ENCODE measurements at places on chromosomes 6 and 20.

GRCh38 chr20:3350422-3350821, 57.0 kb downstream of the DNAAF9 start:
- no peak for DNase-seq

- no peak for DNase-seq
Observed at GRCh38 chr6:64113704-64114103, 478.1 kb downstream of the PHF3 start.

- peak; percentile 80 for DNase-seq
Observed at GRCh38 chr6:106339334-106340029, 13.9 kb upstream of the ATG5 start.

DNA sequence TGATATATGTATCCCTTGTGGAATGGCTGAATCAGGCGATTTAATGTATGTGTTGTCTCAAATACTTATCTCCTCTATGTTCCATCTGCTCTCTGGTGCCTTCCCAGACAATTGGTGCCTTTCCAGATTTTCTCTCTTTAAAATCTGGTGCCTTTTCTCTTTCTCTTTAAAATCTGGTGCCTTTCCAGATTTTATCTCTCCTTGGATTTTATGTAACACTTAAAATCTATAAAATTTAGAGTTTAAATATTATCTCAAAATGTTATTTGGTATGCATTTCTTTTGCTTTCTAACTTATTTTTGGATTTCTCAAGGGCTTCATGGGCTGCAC, 116.3 kb downstream of the KIF13A start:
- no peak for DNase-seq

- DNase-seq, result no peak
Observed at GRCh38 chr6:13474360-13474759, 13.0 kb downstream of the GFOD1 start.

GRCh38 chr6:18383441-18383840, 3.7 kb upstream of the RNF144B start:
- no peak for DNase-seq

- no peak for DNase-seq
Observed at GRCh38 chr20:41225091-41225490, 87.7 kb downstream of the PLCG1 start.

DNA sequence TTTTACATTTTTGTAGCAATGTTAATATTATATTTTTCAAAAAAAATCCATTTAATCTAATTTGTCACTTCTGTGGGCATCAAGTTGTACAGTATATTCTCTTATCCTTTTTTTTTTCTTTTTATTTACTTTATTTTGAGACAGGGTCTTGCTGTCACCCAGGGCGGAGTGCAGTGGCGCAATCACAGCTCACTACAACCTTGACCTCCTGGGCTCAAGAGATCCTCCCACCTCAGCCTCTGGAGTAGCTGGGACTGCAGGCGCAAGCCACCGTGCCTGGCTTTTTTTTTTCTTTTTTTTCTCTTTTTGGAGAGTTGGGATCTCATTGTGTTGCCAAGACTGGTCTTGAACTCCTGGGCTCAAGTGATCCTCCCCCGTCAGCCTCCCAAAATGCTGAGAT, 14.4 kb upstream of the BEND6 start:
- DNase-seq, result no peak

DNA sequence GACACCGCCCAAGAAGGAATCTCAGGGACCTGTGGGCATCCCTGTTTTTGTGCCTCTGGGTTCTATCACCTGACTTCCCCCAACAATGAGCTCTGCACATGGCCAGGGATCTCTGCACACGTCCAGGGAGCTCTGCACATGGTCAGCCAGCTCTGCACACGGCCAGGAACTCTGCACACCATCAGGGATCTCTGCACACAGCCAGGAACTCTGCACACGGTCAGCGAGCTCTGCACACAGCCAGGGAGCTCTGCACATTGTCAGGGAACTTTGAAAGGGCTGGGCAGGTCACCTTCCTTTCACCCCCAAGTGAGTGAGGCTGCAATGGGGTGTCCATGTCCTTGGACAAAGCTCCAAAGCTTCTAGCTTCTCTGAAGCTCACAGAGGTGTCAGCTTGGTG, 5.2 kb upstream of the SLCO4A1 start:
- no peak for DNase-seq

GRCh38 chr20:15005300-15005986, 668.0 kb upstream of the FLRT3 start:
- no peak for DNase-seq

DNA sequence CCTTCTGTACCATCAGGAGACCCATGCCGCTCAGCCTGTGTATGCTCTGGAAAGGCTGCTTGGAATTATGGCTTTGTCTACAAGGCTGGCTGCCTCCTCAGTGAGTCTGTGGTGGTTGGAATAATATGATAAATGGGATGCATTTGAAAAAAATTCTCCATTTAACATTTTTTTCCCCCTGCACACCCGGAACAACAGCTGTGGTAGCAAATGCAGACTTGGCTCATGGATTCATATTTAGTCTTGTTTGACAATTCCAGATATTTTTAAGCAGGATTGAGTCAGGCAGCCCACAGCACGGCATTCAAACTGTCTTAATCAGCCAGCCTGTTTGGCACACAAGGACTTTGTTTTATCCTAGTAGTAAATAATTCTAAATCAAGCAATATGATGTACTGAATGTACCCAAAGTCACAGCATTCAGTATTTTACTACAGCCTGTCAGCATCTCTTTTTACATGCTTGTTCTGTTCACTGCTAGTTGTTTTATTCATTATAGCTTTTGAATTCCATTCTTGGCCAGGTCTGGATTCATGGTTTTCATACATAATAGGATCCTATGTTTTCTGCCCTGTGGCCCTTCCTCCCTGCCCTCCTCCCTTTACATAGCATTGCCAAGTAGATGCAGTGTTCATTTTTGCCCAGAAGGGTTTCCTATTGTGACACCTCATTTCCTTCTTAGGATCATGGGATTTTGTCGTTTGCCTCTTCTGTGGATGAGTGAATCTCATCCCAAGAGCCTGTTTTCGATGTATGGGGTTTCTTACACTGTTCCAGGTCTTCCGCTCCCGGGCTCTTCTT, 68.1 kb downstream of the LRRC1 start:
- DNase-seq, result peak; percentile 23

DNA sequence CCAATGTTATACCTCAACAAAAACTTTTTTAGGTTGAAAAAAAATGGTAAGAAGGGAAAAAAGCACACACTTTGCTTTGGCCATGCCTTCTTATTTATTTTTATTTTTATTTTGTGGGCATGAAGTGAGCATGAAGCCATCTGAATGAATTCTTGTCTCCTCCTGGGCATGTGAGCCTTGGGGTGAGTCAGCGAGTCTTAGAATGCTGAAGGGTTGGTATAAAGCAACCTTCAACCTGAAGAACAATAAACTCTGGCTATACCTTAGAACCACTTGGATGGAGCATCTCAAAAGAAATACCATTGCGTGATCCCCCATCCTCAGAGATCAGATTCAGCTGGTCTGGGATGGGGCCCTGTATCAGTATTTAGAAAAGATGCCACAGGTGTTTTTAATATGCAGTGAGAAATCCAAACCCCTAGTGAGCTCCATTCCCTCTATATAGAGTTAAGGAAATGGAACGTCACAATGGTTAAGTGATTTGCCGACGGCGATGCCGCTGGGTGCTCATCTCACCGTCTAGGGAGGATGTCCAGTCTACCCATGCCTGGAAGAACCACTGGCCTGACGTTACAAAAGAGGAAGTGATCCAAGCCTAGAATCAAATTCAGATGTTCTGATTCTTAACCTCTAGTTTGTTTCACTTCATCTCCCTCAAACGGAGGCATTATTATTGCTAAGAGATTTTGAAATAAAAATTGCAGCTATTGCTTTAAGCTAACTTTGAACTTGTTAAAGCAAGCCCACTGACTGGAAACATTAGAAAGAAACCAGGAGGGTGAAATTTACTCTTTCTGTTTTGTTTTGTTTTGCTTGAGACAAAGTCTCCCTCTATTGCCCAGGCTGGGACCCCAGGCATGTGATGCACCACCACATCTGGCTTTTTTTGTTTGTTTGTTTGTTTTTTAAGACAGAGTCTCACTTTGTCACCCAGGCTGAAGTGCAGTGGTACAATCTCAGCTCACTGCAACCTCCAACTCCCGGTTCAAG, 67.1 kb downstream of the EDN1 start:
- DNase-seq, result no peak

GRCh38 chr6:36079601-36080000, 50.7 kb upstream of the MAPK13 start:
- DNase-seq, result no peak

DNA sequence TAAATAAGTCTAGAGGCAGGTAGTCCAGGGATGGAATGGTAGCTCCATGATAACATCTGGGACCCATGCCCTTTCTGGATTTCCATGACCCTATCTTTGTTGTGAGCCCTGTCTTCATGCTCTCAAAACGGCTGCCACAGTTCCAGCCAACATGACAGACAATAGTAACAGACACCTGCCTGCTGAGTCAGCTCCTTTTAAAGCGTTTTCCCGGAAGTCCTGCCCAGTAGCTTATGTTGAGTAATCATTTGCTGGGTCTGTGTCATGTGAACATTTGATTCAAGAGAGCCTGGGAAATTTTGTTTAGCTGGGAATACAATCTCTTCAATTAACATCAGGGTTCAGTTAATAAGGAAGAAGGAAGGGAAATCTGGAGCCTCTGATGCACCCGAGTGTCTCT, 262.2 kb upstream of the SULF2 start:
- no peak for DNase-seq

DNA sequence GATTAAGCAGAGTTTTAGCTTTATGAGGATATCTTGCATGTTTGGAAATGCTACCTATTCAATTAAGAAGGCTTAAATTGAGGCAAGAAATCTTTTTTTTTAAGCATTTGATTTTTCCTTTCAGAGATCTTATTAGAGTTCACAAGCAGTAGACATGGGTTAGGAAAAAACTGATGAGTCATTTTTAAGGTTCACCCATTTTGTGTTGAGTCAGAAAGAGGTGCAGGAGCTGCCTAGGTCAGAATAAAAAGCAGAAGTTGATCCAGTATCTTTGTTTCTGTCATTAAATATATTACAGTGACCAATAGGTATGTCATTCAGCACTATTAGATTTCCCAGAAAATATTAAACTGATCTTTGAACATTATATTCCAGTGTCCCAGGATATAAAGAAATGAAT, 306.8 kb downstream of the LMBRD1 start:
- no peak for DNase-seq

DNA sequence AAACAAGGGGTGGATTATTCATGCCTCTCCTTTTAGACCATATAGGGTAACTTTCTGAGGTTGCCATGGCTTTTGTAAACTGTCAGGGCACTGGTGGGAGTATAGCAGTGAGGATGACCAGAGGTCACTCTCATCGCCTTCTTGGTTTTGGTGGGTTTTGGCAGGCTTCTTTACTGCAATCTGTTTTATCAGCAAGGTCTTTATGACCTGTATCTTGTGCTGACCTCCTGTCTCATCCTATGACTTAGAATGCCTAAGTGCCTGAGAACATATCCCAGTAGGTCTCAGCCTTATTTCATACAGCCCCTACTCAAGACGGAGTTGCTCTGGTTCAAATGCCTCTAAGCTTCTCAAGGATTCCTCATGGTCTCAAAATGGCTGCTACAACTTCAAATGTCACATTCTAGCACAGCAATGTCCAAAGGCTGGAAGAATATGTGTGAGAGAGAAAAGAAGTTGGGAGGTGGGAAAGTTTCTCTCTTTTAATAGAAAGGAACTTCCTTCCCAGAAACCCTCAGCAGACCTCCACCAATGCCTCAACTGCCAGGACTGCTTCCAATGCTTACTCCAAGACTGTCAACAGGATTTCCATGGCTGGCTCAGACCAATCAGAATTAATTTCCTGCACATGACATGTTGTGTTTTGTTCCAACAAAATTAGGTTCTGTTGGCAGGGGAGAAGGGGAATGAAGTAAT, 46.6 kb upstream of the SLC9A8 start:
- no peak for DNase-seq

DNA sequence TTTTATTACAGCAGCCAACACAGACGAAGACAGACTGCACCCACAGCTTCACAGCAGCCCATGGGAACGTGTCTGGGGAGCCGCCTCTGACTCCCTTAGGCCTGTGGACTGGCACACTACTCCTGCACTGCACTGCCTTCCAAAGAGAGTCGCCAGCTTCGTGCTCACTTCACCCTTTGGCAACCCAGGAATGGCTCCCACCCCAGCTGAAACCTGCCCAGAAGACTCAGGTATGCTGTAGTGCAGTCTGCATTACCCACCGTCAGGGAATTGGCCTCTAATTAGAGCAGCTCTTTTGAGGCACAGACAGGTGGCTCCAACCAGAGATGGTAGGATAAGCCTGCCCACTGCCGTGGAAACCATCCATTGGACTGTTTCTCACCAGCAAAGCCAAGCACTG, 39.9 kb upstream of the FRMD1 start:
- no peak for DNase-seq

DNA sequence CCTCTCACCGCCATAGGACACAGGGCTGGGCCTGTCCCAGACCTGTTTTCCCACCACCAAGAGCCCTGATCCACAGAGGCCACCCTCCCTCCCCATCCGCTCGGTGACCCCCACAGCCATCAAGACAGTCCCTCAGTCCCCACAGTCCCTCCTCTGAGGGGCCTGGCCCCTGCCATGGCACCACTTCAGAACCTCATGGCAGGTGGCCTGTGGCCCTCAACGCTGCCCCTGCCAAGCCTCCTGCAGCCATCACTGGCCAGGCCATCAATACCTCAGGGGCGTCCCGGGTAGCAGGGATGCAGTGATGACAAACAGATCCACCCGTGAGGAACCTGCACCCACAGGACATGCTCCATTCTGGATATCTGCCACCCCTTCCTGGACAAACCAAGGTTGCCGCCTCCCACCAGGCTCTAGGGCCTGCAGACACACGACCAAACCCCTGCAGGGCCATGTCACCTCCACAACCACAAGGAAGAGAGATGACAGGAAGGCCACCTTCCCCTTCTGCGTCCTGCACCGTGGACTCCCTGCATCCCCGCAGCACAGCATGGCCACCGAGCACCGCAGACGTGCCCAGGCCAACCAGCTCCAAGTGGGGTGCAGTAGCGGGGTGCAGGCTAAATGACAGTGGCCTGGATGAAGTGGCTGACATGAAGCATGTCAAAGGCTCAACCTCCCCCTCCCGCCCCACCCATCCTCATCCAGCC, 14.0 kb downstream of the TAF4 start:
- DNase-seq, result no peak

DNA sequence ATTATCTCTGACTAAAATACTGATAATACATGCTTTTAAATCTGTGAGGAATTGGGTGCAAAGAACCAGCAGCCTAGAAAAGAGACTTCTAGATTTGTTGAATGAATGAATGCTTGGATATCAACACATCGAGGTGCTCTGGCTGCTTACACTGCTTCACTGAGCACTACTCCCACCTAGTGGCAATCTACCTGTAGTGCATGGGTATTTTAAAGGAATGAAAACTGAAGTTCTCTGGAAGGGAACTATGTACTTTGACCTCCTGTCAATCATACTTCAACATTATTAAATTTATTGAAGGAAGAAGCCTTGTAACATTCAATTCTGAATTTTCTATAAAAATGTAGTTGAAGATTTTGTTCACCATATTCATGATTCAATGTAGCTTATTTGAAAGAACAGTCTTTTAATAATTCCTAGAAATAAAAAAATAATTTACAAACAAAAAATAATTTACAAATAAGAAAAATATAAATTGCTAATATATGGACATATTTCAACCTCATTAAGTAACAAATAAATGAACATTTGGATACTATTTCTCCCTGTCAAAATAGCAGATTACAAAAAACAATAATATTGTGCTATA, 111.2 kb upstream of the MMS22L start:
- peak; percentile 14 for DNase-seq

Data from hepatic stellate cell (primary cell).